Iris pigment epithelial cell (primary cell): ENCODE measurements at places on chromosomes 1 and 21.

DNA sequence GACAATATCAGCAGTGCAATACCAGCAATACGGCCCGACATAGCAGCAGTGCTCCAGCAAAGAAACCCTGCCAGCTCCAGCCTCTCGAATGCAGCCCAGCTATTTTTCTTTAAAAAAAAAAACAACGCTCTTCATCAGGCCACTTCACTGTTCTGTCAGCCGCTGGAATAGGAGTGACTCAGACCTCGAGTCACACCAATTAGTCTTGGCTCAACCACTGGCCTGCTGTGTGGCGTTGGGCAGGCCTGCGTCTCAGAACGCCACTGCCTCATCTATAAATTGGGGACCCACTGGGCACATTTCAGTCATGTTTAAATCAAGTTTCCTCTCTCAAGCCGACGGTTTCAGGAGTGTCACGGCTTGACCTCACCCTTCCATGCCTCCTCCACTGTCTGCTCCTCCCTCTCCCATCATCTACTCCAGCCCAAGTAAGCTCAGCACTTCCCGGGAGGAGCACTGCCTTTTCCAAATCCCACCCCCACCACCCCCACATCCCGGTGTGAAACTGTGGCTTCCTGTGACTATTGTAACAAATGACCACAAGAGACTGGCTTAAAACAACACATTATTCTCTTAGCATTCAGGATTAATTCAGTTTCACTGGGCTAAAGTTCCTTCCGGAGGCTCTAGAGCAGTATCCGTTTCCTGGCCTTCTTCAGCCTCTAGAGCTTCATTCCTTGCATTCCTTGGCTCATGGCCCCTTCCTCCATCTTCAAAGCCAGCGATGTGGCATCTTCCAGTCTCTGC lies 71.9 kb upstream of the EFHD2 start:
- peak; percentile 78 for DNase-seq

DNA sequence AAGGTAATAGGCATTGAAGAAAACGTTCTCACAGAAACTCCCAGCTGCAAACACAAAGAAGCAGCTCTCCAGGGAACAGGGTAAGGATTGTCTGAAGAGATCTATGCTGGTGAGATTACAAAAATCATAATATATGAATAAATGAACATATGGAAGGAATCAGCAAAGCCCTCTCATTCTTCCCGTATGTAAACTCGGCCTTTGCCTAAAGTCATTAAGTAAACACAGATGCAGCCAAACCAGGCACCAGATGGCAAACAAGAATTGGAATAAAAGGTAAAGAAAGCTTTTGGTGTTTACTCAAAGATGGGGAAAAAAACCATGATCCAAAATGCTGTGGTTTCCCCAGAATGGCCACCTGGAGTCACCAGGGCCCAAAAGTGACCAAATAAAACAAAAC lies 76.6 kb upstream of the HOOK1 start:
- DNase-seq = peak; percentile 40

- DNase-seq = no peak
These were observed 3.1 kb downstream of the SHC1 start for GRCh38 chr1:154967331-154967950.

GRCh38 chr1:78716186-78716585 lies 66.6 kb downstream of the IFI44 start:
- peak; percentile 67 for DNase-seq

GRCh38 chr1:66552829-66553228 lies 18.9 kb downstream of the SGIP1 start:
- DNase-seq = no peak

DNA sequence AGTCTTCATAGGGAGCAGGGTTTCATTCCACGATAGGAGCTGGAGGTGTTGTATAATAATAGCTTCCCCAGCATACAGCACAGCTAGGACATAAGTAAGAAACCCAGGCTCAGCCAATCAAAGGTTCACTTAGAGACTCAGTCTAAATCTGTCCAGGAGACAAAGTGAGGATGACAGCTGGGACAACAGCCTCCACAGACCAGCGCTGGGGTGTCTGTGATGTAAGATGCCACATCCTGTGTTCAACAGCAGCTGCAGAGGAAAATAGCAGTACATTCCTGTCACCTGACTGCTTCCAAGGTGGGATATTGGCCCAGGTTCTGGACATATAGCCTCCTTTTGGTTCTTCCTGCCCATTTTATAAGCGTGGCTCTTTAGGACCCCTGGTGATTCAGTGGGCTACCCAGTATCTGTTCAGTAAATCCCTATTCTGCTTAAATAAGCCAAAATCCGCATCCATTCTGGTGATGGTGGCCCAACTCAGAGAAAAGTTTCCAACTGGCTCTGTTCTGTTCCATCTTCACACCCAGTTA lies 176.8 kb upstream of the SYT6 start:
- DNase-seq = no peak

DNA sequence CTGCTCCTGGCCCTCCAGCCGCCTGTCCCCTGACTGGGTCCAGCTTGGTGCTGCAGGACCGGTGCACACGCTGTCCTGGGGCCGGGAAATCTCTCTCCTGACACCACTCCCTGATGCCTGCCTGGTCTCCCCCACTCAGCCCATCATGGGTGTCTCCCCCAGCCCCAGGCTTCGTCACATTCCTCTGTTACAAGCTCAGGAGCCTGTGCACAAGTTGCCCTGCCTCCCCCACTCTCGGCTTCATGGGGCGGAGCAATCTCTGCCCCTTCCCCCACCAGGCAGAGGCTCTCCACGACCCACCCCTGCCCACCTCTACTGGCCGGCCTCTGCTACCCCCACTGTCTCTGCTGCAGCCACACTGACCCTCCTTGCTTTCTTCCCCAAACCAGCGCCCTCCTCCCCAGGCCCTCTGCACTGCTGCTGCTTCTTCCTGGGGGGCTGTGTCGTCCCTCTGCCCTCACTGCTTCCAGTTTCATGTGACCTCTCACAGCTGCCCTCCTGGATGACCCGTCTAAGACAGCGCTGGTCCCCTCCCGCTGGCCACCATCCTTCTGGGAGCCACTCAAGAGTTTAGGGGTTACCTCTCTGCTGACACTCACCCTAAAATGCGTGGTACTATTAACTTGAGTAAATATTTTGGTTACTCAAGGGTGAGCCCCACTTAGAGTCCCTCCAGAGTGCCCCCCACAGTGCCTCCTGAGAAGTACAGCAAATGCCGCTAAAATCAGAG lies 5.7 kb upstream of the RIPK4 start:
- no peak for DNase-seq

DNA sequence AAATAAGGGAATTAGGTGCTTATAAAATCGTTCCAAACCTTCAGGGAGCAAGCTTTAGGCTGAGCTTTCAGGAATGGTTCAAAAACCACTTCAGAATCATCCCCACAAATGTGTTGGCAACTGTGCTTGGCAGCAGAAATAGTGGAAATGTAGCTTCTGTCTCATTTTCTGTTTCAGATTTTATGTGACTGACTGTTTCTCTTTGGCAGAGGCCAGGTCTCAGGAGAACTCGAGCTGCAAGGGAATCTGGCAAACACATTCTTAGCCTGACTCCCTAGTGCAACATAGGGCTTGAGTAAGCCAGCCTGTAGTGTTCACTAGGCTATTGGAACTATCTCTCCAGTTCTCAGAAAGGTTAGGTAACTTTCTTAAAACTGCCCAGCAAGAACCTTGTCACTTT lies 128.6 kb downstream of the PLA2G4A start:
- DNase-seq = no peak

- no peak for DNase-seq
These were observed 13.0 kb upstream of the CD48 start for GRCh38 chr1:160724465-160725242.

DNA sequence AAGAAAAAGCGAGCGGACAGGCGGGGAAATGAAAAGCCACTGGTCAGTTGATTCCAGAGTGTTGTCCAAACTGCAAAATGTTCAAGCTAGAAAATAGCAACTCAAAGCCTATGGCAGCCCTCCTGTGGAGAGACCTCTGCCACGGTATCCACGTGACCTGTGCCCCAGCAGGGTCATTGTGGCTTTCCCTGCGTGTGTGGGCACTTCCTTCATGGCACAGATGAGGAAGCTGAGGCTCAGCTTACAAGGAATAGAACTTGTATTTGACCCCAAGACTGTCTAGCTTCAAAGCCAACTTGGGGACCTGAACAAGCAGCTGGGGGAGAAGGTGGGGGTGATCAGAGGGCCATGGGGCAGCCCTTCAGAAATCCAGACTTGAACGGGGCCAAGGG lies 15.6 kb upstream of the PLEKHG5 start:
- DNase-seq = no peak

DNA sequence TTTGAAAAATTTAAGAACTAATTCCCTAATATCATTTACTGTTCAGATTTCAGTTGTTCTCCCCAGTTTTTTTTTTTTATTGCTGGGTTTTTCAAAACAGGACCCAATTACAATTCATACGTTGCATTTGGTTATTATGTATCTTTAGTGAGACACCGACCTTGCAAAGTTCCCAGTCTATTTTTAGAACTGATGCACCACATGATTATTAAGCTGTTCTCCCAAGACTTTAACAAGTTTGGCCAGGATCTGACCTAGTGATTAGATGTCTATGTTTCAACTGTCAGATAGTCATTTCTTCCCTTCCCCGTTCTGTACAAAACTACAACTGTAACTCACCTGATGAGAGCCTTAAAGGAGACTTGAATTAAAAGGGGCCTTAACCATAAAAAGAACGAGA lies 7.9 kb downstream of the UBE2T start:
- no peak for DNase-seq

DNA sequence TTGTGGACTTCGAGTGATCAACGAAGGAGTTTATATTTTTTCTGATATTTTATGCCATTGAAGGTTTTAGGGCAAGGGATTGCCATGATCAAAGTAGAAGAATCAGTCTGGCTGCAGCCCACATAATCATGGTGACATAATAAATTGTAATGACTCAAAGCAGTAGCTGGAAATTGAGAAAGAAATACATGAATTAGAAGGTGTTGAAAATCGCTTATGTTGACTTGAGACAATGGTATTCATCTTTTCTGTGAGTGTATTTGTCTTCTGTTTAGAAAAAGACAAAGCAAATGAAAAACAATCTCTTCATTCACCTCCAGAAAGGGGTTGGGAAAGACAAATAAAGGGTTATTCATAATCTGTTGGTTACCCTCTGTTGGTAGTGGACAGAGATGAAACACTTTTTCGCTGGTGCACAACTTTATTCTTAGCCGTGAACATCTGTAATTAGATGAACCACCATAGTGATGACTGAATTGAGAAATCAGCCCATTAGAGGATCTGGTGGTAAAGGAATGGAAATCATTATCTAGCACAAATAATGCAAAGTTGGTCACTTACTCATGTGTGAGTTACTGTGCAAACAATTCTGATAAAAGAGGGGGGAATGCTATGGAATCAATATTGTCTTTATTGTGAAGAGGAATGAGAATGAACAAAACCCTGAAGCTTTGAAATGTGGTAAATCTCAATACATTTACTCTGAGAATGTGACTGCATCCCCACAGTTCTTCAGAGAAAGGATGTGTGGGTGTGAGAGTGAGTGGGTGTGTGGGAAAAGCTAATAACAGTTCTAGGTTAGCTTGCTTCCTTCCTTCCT lies 121.8 kb downstream of the NTNG1 start:
- DNase-seq = no peak

GRCh38 chr1:156128654-156129597 lies 14.4 kb downstream of the LMNA start:
- peak; percentile 81 for DNase-seq

DNA sequence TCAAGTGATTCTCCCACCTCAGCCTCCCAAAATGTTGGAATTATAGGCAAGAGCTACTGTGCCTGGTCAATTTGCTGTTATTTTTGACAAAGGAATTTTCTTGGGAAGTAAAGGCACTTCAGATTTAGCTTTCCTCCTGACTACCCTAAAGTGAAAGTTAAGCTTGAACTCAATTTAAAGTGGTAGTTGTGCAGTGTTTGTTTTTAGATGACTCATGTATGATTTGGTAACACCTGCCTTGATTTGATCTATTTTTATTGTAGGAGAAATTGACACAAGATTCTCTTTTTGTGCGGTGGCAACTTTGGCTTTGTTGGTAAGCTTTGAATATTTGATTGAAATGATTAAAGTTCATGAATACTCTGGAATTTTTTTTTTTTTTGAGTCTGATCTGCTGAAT lies 5.0 kb downstream of the RABGGTB start:
- peak; percentile 62 for DNase-seq

DNA sequence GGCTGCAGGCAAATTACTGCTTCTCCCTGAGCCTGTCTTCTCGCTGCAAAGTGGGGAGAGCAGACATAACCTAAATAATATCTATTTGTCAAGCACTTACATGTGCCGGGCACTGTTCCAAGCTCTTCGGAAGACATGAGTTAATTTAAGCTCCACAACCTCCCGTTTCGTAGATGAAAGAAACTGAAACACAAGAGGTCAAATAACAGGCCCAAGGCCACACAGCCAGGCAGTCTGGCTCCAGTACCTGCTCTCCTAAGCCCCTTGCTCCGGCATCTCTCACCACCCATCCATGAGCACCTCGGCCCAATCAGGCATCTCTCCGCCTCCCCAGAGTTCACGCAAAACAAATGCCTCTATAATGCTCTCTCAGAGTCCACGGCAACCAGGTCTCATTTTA lies 65.4 kb downstream of the TAS1R2 start:
- DNase-seq = peak; percentile 8

- no peak for DNase-seq
These were observed 150.6 kb downstream of the GABPA start for GRCh38 chr21:25885405-25885804.

- no peak for DNase-seq
These were observed 543 bp upstream of the MARK1 start for GRCh38 chr1:220527279-220527907.

DNA sequence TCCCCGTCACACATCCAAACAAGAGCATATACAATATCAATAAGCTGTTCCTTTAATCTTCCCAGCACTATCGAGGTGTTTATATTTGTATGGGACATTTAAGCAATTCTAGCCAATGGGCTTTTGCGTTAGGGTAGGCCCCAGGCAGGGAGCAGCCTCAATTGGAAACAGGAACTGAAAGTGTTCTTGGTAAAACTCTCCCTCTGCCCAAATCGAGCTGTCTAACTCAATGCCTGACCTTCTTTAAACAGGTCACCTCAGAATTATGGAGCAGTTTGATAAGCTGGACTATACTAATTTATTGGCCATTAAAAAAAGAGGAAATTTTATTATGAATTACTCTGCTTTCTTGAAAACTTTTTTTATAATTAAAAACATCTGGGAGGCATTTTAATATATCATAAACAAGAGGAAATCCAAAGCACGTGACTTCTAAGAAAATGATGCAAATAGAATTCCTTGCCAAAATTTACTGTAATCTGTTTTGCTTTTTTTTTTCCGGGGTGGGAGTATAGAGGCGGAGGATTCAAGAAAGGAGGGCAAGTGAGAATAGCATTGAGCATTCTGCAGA lies 498.1 kb downstream of the LMO4 start:
- peak; percentile 93 for DNase-seq

DNA sequence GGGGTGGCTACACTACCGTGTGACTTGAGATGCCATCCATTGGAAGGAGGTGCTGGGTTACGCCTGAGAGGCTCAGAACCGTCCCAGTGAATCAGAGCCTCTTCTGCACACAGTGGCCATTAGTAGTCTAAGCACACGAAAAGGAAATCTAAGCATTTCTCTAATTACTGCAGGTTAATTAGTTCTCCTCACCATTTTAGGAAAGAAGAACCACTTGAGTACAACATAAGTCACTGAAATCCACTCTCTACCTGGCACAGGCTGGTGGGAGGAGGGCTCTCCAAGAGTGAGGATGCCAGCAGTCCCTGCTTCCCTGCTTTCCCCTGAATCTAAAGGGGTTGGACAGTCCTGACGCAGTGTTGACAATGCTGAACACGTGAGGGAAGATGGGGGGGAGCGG lies 606.3 kb downstream of the NPHP4 start:
- no peak for DNase-seq

- DNase-seq = no peak
These were observed 50.1 kb downstream of the MRPL39 start for GRCh38 chr21:25557180-25557579.

GRCh38 chr1:61056573-61057439 lies 25.6 kb upstream of the NFIA start:
- peak; percentile 56 for DNase-seq

- DNase-seq = no peak
These were observed 98.1 kb downstream of the TGFB2 start for GRCh38 chr1:218443255-218443654.
